ENCODE measurements at places on chromosomes 6 and 20.
A peak's percentile ranks its signal among the peaks of the same experiment; 100 is the strongest.

DNA sequence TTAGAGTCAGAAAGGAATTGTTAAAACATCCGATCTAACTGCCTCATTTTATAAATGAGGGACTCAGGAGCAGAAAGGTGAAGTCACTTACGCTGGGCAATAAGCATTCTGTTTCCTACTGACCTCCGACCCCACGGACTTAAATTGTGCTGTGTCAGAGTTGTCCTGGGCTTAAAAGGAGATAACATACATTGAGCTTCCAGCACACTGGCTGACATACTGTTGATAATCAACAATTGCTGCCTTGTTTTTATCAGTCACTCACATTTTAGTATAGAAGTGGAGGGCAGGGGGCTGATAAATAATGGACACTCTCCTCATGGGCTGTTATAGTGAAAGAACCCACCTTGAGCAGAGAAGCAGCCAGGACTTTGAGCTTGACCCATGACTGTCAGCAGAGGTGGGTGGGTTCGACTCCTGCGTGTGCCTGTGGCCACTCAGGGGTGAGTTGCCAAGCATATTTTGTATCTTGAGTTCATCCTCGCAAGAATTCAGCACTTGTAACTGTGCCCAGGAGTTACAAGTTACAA is 166.5 kb upstream of the JARID2 start:
- DNase-seq, result no peak

GRCh38 chr6:110404607-110405006 is 10.8 kb downstream of the DDO start:
- no peak for DNase-seq

DNA sequence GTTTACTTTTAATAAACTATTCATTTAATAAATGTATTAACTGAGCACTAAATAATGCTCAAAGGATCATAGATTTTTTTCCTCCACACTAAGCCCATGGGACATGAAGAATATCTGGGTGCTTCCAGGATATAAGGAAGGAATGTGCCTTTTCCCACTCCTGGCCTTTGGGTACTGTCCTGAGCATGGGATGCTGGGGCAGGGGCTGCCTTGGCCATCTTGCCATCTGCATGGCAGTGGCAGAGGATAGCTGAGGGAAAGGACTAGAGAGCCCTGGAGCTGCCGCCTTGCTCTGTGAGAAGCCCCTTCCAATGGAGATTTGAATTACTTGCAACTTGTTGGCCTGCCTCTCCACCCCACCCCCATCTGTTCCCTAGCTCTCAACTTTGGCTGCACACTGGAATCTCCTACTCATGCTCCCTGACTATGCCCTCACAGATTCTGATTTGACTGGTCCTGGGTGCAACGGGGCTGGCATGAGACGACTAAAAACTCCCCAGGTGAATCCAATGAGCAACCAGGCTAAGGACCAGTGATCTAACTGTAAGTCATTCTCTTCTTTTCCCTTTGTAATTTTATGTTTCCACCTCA is 15.6 kb downstream of the DDRGK1 start:
- no peak for DNase-seq

DNA sequence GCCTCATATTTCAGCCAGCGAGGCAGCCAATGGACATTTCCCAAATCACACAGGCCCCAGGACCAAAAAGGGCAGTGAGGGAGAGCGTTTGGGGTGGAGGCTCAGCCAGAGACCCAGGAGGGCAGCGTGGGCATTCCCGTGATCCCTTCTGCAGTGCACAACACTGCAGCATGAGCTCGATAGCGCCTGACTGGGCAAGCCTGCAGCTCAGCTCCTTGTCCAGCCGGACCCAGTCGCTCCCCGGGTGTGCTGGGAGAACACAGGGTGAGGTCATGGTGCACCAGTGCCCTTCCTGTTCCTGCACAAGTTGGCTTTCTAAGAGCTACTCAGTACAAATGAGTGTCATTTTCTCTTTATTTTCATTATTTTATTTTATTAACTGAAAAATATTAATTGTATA is 5.9 kb downstream of the TTLL2 start:
- DNase-seq, result no peak

- no peak for DNase-seq
Measured at GRCh38 chr6:121040831-121041230, 293.4 kb downstream of the TBC1D32 start.

DNA sequence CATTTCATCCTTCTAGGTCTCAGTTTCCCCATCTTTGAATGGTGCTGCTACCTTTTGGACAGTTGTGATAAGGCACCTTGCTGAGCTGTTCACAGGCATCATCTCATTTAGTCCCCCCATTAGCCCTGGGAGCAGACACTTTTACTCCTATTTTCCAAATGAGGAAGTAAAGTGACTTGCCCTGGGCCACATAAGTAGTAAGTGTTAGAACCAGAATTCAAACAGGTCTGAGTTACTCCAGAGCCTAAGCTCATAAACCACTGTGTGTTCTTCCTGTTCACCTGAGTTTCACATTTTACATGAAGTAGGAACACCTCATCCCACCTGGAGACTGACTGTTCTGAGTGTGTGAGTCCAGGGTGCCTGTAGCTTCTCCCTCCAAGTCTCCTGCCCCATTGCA is 43.5 kb upstream of the EPB41L1 start:
- no peak for DNase-seq

DNA sequence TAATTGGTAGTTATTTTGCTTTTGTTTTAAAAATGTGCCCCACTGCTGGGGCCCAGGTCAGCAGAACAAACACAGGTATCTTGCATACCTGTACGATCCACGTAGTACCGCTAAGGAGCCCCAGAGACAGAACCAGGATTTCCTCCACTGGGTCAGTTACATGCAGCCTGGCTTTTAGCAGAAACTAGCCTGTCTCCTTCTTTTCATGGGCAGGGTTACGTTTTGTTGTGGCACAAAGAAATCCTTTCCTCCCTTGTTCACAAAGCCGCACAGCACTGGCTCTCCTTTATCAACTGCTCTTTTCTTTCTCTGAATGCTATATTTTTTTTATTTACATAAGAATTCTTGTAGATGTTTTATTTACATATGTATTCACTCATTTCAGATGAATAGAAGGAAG is 190.3 kb upstream of the POU3F2 start:
- no peak for DNase-seq

DNA sequence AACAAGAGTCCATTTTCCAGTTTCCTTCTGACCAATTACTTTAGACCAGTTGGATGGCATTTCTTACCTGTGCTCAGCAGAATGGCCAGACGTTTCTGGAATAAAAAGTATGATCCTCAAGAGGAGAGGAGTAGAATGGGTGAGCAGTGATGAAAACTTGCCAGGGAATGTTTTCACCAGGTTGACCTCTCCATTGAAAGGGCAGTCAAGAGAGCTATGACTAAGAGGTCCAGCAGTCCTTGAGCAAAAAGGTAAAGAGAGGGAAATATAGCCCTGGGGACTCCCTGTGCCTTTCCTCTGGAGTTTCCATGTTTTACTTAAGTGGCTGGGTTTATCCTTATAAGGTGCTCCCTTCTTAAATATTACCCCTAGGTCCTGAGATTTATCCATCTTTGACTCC is 210.9 kb downstream of the TBX18 start:
- no peak for DNase-seq

GRCh38 chr6:41937861-41938574 is 3.6 kb downstream of the CCND3 start:
- DNase-seq, result no peak

GRCh38 chr20:47036091-47036870 is 141.6 kb downstream of the EYA2 start:
- no peak for DNase-seq

- no peak for DNase-seq
Measured at GRCh38 chr6:137588472-137588871, 94.3 kb upstream of the OLIG3 start.

GRCh38 chr6:157896932-157897331 is 73.9 kb downstream of the SNX9 start:
- no peak for DNase-seq

GRCh38 chr20:59042151-59042795 is at the start of gene PRELID3B:
PRELID3B (minus strand) TSS chr20:59042786; CDS start chr20:59042730, 56 bp downstream.
- peak; percentile 73 for DNase-seq

GRCh38 chr6:39350723-39351505 is 28.4 kb upstream of the KCNK16 start:
- no peak for DNase-seq

GRCh38 chr6:40723967-40724366 is 136.8 kb upstream of the LRFN2 start:
- no peak for DNase-seq

- no peak for DNase-seq
Measured at GRCh38 chr6:169479783-169480495, 221.9 kb downstream of the WDR27 start.

DNA sequence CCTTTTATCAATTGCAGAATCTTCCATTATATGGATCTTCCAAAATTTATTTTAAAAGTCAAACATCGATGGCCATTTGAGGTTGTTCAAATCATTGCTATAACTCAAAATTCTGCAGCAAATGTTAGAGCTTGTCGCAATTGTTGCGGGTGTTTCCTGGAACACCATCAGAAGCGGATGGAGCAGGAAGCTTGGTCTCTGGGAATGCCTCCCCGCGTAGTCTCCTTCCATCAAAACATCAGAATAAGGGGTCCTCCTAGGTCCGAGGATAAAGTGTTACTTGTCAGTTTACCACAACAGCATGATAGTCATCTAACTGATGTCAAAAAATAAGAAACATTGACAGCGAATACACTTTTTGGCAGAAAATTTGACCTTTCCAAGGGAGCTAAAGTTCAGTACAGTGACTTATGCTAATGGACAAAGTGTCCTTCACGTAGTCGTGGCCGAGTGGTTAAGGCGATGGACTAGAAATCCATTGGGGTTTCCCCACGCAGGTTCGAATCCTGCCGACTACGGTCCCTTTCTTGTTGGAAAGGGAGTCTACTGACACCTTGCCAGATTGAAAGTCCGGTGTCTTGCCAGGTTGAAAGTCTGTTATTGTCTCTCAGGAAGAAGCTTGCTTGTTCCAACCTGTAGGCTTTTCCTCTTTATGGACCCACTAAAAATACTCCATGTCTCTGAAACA is 59.0 kb upstream of the ZNF184 start:
- no peak for DNase-seq

DNA sequence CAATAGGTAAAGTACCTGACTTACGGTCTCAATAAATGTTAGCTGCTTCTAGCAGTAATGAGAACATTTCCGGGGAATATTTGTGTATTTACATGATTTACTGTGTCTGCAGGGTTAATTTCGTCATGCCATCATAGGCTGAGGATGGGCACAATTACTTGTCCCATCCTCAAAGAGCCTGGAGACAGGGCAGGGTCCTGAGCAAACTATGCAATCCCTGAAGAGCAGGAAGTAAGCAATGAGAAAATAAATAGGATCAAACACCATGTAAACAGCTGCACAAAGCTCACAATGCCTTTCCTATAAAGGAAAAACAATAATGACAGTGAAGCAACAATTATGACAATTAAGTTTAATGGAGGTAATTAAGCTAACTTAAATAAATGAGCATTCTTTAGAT is 114.6 kb upstream of the FOXQ1 start:
- DNase-seq, result no peak

DNA sequence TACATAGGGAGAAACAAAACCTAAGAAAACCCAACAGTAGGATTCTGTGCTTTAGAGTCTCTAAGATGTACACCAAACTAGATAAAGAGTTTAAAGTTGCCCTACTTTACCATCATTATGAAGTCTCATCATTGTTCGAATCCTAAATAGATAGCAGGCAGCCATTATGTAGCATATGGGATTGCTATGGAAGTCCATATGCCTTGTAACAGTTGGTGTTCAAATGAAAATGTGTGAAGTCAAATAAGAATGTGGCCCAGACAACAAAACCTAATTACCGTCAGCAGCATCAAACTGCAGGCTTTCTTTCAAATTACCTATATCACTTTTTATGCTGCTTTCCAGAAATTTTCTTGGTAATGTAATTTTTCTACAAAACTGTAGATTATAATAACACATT is 1380.1 kb downstream of the GRIK2 start:
- DNase-seq, result no peak

DNA sequence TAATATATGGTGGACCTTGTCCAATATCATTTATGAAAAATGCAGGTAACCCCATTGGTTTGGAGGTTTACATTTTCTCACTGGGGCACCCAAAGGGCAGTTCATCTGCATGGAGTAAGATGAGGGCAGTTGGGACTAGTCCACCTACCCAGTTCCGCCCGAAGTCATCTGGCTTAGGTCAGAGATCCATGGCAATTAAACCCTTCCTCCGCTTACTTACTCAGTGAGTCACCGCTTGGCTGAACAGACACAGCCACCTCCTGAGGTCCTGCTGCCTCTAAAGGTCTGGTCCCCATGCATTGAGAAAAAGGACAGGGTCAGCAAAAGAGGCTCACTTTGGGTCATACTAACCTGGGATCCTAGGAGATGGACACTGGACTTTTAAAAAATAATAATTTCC is 102.9 kb upstream of the PRL start:
- DNase-seq, result no peak

DNA sequence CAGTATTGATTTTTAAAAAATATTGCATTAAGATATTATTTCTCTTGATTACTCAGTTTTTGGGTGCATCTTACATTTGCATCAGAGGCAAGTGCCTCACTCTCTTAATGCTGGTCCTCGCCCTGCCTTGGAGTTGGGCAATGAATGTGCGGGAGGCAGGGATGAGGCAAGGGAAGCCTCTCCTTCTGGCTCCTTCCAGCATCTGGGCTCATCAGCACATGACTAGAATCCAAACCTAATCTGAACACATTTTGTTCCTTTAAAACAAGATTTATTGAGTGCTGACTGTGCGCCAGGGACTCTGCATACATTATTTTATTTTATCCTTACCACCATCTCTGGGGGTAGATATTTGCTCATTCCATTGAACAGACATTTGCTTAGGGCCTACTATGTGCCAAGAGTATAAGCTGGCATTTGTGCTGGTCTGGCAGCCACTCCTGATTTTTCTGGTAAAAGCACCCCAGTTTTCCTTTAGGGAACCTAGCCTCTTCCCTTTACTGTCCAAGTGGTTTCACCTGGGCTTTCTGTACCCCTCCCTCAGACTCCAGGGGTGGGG is 71.9 kb upstream of the ZNFX1 start:
- DNase-seq, result no peak

GRCh38 chr6:168152306-168152963 is 73.4 kb upstream of the FRMD1 start:
- DNase-seq, result peak; percentile 12

DNA sequence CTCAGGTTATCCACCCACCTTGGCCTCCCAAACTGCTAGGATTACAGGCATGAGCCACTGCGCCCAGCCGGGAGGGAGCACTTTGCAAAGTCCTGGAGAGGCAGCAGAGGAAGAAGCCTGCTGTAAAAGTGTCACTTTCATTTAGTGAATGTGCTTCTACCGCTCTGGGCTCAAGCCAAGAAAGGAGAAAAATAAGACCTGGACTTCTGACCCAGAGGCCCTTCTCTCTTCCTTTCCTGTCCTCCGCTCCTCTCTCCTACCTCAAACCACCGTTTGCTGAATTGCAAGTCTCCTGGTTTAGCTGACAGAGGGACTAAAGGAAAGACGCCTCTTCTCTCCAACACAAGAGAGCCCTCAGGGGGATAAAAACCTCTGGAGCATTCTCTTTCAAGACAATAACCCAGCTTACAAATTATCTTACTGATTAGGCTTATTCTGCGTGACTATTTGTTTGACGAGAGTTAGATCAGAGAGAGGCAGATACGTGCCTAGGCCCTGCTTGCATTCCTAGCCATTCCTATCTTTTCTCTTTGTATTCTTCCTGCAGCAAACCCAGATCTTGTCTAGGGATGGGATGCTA is 84.2 kb upstream of the SLC22A23 start:
- DNase-seq, result peak; percentile 64

- DNase-seq, result no peak
Measured at GRCh38 chr6:35494161-35494563, 2.7 kb downstream of the TEAD3 start.

All from colonic mucosa (tissue), 4 donors.